Adipose tissue (tissue), 3 donors: ENCODE measurements at places on chromosomes 2 and 18. TPM values are rescaled to one million over a fixed set of nuclear protein-coding genes. Genes with fewer than 3 reads are reported as not detected.

Gene FBXO41
- 0.51 TPM for polyA plus RNA-seq

Gene SAG
- not detected for polyA plus RNA-seq

Gene HOXD3
- 2.0 TPM for polyA plus RNA-seq

Gene C2orf72
- 1.3 TPM for polyA plus RNA-seq

Gene RUFY4
- 0.40 TPM for polyA plus RNA-seq
